ENCODE measurements at places on chromosomes 12 and 14.

GRCh38 chr12:45166056-45166455 lies 49.8 kb upstream of the ANO6 start:
- DNase-seq, result no peak

DNA sequence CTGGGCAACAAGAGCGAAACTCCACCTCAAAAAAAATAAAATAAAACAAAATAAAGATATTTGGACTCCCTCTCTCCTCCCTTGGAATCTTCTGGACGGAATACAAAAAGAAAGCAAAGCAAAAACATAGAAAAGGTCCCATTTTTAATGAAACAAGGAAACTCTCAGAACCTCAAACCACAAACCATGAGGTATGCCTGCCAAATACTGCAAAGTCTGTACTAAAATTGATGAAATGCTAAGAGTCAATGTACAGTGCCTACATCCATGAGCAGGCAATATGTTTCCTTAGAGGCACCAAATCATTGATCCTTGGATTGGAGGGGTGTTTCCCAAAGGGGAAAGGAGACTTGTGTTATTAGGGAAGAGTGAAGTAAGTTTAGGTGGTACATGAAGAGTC lies 8.2 kb upstream of the RPS6KA5 start:
- no peak for DNase-seq

GRCh38 chr12:123171967-123172366 lies 21.1 kb upstream of the PITPNM2 start:
- DNase-seq, result no peak

- no peak for DNase-seq
These were observed 139.1 kb upstream of the PELI2 start for GRCh38 chr14:55979096-55979495.

DNA sequence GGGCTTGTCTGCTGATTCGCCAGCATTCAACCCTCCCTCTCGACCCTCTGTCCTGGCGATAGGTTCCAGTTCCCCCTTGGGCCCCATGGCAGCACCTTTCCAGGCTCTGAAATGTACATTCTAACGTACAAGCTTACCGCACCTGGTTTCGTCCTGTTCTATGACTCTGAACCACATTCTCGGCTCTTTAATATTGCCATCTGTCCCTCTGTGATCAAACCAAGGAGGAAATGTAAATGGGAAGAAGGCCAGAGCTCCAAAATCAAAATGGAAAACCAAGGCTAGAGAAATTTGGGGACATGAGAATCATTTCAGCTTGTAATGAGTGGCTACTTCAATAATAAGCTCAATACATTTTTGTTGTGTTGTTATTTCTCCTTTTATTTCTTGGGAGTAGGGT lies 117.2 kb downstream of the TTC7B start:
- DNase-seq, result no peak

GRCh38 chr14:90050271-90050670 lies 11.5 kb upstream of the KCNK13 start:
- DNase-seq, result no peak

DNA sequence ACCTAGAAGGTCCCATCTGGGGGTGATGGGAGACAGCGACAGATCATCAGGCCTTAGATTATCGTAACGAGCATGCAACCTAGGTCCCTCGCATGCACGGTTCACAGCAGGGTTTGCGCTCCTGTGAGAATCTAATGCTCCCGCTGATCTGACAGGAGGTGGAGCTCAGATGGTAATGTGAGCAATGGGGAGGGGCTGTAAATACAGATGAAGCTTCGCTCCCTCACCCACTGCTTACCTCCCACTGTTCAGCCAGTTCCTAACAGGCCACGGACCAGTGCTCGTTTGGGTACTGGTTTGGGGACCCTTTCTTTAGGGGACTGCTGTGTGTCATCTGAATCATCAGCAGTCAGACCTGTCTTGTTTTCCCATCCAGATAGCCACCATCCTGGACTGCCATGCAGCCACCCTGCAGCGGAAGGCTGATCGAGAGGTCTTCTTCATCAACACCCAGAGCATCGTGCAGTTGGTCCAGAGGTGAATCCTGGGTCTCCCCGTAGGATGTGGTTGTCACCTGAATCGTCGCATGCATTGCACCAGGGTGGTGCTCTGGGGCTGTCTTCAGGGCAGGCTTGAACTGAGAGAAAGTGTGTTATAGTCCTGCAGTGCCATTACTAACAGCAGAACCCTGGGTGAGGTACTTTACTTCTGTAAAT lies 96.2 kb downstream of the ACACB start:
- no peak for DNase-seq

GRCh38 chr12:57040750-57041149 lies 9.2 kb downstream of the MYO1A start:
- no peak for DNase-seq

DNA sequence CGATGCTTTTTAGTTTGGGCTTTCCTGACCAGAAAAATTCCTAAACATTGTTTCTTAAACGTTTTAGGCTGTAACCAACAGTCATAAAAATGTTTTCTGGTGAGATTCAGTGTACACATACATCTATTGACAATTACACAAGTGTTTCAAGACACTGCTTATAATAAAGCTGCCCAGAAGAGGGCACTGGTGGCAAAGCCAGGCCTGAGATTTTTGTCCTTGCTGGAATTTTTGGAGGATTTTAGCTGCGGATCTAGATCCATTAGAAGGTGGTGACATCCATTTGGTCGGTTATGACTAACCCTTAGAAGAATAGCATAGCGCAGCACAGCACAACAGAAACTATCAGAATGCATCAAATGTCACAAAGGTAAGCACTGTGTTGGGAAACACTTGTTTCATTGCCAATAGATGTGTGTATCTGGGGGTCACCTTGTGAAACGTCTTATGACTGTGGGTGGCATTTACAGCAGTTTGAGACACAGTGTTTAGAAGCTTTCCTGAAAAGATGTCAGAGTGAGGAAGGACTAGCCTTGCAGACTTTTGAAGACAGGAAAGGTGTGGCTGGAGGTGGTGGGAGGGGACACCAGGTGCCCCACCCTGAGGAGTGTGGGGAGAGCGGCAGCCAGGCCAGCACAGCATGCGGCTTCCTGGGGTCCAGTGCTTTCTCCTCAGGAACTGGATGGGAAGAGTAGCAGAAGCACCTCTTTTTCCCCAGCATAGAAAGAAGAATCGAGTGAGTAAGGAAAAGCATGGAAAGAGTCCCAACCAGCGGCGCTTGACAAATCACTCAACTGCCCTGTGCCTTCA lies 54.7 kb upstream of the FKBP4 start:
- no peak for DNase-seq

- DNase-seq, result no peak
These were observed 77.5 kb downstream of the PHLDA1 start for GRCh38 chr12:75954041-75954440.

- no peak for DNase-seq
These were observed 209.1 kb downstream of the FOXN3 start for GRCh38 chr14:89207925-89208328.

GRCh38 chr12:124993626-124994436 lies at the start of gene BRI3BP:
Gene BRI3BP (plus strand): TSS chr12:124993645. CDS start chr12:124993791, 146 bp downstream.
- no peak for DNase-seq

DNA sequence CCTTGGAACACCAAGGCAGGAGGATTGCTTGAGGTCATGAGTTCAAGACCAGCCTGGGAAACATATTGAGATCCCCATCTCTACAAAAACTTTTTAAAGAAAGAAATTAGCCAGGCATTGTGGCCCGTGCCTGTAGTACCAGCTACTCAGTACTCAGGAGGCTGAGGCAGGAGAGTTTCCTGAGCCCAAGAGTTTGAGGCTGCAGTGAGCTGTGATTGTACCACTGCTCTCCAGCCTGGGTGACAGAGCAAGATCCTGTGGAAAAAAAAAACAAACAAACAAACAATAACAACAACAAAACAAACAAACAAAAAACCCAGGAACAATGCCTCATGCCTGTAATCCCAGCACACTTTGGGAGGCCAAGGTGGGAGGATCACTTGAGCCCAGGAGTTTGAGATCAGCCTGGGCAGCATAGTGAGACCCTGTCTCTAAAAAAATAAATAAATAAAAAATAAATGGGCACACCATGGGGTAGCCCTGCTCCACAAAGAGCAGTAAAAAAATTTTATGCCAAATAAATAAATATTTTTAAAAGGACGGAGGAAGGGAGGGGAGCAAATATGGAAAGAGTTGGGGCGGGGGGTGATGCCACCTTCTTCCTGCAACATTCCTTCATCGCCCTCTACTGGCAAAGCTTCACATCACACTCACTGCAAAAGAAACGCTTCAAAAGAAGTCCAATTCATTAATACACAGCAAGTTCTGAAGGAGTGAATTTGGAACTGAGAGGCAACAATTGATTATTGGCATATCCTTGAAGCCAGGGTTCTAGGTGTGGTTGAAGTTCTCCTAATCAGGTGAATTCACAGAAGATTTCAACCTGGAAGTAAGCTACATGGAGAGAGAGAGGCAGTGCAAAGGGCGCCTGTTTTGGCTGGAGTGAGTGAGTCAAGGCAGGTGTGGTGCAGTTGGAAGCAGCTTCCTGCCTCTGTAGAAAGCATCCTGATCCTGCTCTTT lies 8.8 kb upstream of the GNPTAB start:
- no peak for DNase-seq

DNA sequence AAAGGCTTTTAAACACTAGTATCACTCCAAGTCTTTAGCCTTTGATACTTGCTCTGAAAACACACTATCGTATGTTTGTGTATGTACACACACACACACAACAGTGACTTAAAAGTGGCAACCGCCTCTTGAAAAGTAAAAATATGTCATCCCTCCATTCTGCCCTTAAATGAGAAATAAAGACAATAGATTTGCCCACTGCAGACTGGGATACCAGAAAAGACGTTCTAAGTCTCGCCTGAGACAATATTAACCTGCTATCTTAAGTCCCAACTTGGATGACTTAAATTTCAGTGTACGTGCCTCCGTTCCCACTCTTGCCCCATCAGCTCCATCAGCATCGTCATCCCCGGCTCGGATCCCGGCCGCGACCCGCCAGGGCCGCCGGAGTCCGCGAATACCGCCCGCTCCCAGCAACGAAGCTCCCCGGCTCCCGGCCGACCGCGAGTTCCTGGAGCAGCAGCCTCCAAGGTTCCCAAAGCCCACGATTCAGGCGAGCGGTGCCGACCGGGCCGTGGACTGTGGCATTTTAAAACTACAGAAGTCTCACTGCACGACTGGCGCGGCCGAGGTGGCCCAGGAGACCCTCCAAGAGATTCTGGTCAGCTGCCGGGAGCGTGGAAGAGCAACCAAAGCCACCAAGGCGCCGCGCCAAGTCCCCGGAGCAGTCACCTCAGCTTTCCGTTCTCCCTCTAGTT lies 2.8 kb upstream of the ARID2 start:
- DNase-seq, result peak; percentile 91

- no peak for DNase-seq
These were observed 360.5 kb upstream of the TMPO start for GRCh38 chr12:98154850-98155249.

- DNase-seq, result no peak
These were observed 17.1 kb downstream of the ANKRD9 start for GRCh38 chr14:102492531-102492910.

DNA sequence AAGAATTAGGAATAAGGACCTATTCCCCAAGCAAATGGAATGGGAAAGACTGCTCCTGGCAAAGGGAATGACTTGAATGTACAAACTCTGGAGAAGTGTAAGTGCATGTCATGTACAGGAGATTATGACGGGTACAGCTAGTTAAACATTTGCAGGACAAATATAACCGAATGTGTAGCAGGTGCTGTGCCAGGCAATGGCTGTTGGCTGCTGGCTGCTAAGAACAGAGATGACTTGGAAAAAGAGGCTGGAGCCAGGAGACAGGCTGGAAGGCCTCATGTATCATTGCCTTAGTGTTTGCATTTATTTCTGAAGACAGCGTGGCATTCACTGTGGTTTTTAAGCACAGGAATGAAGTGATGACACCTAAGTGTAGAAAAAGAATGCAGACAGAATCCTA lies 136.8 kb downstream of the TTC8 start:
- no peak for DNase-seq

DNA sequence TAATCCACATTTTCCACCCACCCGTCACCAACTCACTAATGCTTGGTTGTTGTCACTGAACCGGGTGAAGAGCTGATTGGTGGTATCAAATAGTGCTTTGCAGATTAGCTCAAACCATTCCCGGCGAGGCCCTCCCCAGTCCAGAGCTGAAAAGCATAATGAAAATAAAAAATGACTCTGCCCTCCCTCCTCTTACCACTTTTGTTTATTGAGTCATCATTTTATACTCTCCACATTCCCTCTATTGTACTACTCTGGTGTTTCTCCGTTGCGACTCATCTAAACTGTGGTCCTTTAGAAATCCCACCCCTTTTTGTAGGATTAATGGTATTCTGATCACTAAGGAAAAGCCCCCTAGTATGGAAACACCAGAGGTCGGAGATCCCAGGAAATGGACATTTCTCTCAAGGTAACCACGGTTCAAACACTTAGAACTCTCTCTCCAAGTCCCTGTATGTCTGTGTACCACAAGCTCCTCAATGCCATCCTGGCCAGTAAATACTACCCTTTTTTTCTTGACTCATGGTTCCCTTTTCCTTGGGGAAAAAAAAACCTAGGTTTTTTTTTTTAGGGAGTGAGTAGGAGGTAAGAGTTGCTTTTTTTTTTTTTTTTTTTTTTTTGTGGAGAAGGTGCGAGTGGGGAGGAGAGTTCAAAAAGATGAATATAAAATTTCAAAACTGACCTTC lies 42.0 kb downstream of the AREL1 start:
- no peak for DNase-seq

GRCh38 chr12:81417056-81417455 lies 339.2 kb downstream of the ACSS3 start:
- no peak for DNase-seq

GRCh38 chr12:4719821-4720636 lies at the start of gene GALNT8:
Gene GALNT8 (plus strand): TSS chr12:4720400. CDS start chr12:4720678, 278 bp downstream.
- no peak for DNase-seq

DNA sequence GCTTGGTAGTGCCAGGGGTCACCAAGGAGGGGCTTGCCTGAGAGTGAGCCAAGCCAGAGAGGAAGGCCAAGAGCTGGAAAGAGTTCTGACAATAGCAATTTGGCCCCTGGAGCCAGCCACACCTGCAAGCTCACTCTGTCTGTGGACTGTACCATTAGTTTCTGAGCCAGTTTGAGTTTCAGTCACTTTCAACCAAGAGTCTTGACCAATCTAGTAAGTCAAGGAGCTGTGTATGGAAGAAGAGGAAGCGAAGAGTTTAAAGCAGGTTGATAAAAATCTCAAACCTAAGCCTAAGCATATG lies 38.5 kb downstream of the NT5DC3 start:
- no peak for DNase-seq

DNA sequence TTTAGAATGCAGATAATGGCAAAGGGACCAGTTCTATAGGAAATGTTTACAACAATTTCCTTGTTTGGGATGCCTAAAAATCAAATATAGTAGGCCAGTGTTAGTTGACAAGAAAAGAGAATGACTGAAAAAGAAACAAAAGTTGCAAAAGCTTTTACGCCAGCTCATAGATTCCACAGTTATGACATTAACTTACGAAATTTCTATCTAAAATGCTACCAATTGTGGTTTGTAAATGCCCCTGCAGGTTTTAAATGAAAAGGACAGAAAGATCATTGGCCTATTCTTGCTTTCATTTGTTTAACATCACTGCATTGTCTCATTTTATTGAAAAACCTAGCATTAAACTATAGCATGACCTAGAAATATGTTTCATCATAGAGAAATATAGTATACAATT lies 345.8 kb downstream of the CCDC91 start:
- DNase-seq, result no peak

Measured in mesenteric fat pad (tissue), 1 donor.